ENCODE measurements at places on chromosomes 2 and 18.

- DNase-seq, result no peak
These were observed 28.0 kb downstream of the SRSF7 start for GRCh38 chr2:38723173-38723572.

DNA sequence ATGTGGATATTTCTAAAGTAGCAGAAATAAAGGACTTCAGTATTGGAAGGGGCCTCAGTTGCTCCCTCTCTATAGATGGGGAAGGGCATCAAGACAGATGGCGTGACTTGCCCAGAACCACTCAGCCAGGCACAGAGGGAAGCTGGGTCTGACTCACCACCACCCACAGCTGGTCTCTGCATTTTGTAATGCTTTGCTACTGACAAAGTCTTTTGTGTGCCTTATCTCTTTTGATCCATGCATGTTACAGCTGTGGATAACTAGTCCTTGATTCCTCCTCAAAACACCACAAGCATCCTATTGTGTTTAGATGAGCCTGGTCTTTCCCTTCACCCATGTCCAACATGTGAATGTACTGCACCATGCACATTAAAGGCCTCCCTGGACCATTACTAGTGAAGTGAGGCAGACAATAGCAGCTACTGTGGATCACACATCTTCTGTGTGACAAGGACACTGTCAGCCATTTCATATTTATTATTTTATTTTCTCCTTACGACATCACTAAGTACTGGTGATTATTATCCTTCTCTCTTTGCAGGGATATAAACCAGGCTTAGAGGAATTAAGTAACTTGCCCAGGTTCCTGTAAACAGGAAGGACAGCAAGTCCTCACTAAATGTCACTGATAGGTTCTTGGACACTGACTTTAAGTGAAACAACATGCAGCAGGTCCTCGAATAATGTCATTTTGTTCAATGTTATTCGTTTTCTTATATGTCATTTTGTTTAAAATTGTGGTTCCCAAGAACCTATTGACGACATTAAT, 29.6 kb upstream of the IL37 start:
- DNase-seq, result no peak

DNA sequence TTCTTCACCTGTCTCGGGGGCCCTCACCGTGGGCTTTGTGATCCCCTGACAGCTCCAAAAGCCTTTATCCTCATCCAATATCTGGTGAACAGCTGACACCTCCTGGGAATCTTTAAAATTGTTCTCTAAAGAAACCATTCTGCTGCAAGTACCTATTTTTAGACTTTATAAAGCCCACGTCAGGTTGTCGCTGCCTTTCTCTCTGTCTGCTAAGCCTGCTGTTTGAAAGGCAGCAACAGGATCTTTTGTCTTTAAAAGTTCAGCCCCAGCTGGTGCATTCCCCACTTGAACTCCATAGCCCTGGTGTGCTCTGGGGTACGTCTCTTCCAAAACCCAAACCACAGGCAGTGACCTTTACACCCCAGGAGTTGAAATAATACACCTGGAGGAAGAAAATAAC, 145.0 kb downstream of the NEDD4L start:
- DNase-seq, result no peak

DNA sequence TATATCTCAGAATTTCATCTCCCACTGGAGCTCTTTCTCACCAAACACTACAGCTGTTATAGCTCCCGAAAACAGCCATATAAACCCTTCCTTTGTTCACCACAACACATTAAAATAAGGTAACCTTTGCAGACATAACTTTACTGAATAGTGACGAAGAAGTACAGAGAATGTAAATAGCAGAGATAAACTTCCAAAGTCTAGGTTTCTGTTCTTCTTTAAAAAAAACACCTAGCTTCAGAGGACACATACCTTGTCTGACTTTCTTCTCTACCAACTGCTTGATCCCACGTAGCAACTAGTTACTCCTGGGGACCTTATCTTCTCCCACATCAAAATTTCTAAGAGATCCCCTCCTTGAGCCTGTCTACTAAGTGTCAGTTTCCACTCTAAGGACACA, 32.3 kb downstream of the ATL2 start:
- DNase-seq, result no peak

DNA sequence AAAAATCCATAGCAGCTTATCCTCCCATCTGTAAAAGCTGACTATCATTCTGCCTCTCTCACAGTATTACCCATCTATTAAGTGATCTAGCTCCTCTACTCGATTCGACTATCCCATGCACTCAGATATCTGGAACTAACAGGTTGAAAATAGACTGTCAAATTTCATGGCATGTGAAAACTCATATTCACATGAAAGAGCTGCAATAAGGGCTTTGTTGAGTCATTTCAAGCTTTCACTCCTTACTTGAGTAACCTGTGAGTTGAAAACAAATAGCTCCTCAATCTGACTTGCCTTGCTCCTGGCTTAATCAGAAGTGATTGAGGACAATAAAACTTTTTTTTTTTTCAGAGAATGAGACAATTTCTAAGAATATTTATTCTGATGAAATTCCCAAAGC, 192.4 kb upstream of the ERBB4 start:
- no peak for DNase-seq

GRCh38 chr2:98487806-98488189, 43.1 kb downstream of the INPP4A start:
- DNase-seq, result no peak

Data from stimulated activated CD4-positive, alpha-beta T cell treated with anti-CD3 and anti-CD28 coated beads, Interleukin-15, amount 100 ng/mL, for 1 hour (primary cell).